GDM1 (cell line): ENCODE measurements at places on chromosomes 4 and X.

DNA sequence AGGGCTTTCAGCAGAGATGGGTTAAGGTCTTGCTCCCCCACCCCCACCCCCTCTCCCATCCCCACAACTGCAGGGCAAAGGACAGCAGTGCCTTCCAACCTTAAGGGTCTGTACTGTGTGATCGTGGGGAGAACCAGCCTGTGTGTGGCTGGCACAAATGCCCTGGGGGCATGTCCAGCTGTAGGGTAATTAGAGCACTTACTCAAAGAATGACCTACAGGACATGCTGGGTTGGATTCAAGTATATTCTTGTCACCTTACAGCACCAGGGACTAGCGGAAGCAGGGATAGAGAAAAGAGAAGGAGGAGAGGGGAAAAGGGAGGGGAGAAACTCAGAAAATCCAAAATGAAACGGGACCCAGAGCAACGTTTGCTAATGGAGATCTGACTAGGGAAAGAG lies 191.3 kb upstream of the GATB start:
- no peak for DNase-seq

DNA sequence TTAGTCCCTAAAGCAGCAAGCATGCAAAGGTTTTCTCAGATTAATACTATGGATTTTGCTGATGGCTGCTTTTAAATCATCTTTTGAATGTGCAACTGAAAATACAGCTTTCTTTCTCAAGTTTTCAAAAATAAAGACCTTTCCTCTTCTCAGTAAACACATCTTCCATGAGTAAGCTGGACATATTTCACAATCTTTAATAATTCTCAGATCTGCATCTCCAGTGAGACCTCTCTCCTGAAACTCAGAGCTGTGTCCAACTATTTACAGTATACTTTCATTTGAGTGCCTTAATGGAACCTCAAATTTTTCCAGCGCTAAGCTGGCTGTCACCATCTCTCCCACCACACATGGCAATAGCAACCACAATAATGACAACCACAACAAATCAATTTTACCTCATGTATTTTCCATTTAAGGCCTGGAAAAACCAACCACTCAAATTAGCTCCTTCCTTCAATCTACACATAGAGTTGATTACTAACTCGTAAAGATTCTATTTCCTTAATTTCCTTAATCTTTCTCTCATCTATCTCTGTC lies 192.4 kb upstream of the RPL34 start:
- DNase-seq: no peak

GRCh38 chr4:106258145-106259045 lies 57.6 kb downstream of the TBCK start:
- no peak for DNase-seq

DNA sequence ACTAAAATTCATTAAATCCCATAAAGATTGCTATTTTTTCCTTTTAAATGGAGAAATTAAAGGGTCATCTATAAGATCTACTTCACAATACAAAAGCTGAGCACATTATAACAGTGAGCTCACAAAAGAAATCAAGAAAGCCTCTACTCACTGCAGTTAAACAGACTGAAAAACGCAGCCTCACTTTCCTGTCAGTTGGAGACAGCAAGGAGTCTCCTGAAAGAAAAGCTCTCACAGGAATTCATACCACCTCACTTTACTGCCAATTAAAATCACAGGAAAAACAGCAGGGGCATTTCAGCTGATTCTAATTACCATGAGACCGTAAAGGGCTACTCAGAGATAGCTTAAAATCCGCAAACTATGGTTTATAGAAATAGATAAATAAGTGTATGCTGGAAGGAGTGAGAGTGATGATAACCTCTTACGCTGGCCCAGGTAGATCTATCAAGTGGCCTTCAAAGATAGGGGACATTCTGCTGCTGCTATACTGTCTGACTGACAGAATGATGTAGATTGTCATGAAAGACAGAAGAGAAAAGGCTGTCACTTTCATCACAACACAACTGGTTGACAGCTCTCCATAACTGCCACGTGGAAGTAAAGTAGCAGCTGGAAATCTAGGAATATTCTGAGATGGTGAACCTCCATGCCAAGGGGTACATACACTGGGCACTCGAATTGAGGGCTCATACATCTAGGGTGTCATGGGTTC lies 1333.7 kb upstream of the DIAPH2 start:
- no peak for DNase-seq

DNA sequence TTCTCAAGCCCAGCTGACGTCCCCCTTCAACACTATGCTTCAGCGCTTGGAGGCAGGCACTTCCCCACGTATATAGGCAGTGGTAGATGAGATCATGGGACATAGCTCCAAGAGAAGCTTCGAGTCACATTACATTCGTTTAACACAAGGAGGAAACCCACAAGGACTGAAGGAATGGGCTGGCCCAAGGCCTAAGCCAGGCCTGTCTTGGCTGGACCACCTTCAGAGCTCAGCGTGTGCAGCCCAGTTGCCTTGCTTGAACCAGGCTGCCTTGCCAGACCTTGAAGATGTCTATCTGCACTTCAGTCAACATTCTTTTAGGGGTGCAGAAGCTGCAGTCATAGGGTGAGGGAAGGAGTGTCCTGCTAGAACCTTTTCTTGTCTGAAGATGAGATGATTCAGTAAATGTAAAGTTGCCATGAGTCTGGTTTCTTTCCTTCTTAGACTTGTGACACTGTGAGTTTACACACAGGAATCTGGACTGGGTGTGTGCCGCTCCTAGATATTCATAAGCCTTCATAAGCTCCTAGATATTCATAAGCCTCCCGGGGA lies 144.1 kb upstream of the RBPJ start:
- DNase-seq: no peak

- DNase-seq: no peak
Observed at GRCh38 chr4:143341186-143341755, 4.6 kb downstream of the GAB1 start.

GRCh38 chrX:26851981-26852380 lies 611.2 kb downstream of the PPP4R3C start:
- no peak for DNase-seq

DNA sequence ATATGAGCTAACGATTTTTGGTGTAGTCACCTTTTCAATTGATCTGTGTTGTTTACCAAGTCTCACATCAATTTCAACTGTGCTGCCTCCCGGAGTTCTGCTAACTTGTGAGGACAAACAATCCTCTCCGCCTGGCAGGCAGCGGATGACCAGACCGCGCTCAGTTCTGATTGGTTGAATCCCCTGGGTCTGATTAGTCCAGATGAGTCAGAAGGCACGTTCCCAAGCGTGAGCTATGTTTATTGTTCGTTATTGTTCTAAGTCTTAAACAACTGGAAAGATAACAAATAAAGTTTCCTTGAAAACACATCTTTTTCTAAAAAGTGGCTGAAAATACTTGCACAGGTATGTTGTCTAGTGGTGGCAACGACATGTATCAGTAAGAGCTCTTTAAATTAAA lies 37.9 kb upstream of the TRPC3 start:
- no peak for DNase-seq
